ENCODE measurements at places on chromosomes 1 and 21. TPM values are rescaled to one million over a fixed set of nuclear protein-coding genes. Genes with fewer than 3 reads are reported as not detected.

Gene CIART
- total RNA-seq, result 10.7 TPM

DNA sequence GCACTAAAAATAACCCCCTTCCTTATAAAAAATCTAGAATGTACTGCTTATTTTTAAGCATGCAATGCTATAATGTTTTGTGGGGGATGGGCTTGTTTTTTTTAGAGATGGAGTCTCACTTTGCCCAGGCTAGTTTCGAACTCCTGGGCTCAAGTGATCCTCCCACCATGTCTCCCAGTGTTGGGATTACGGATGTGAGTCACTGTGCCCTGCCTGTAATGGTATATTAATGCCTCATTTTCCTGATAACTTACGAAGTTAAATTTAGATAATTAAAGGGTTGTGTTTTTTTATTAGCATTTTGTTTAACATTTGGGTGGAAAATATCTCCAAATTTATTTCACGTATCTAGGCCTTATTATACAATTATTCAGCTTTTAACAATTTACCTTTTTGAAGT is 6.5 kb downstream of the RNF11 start:
- no peak for DNase-seq

Gene GCSAML
- 0.76 TPM for total RNA-seq

- no peak for DNase-seq
Observed at GRCh38 chr1:241847540-241847795, 536 bp upstream of the EXO1 start.

DNA sequence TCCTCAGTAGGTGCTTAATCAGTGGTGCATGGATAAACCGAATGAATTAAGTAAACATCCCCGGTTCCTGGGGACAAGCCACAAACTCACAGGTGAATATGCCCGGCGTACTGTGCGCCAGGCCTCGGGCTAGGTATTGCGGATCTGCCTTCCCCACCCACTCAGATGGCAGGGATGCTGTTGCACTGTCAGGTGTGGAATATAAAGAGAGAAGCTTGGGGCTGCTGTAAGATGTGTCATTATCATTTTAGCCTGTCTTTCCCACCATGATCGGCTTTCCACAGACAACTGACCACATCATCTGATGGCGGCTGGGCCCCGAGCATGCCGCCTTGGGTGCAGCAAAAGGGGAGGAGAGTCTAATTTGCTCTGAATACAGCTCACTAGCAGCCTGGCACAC is 45.4 kb upstream of the LRP8 start:
- no peak for DNase-seq

GRCh38 chr1:151680391-151680790 is 36.2 kb downstream of the CELF3 start:
- no peak for DNase-seq

Gene C1orf94
- not detected for total RNA-seq

Gene MPL
- not detected for total RNA-seq

DNA sequence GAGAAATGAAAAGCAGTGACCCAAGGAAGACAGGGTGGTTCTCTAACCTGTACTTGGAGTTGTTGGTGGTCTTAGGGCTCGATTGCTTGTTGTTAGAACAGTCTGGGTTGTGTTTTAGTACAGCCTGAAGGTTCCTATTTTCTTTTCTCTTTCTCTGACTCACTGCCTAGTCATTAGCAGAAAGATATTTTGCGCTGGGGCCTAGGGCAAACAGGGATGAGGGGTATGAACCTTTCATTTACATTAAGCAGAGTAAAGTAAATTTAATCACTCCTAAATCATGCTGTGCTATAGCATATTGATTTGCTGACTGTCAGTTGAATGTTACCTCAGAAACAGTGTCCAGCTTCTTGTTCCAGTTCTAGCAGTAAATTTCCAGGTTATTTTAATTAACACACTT is 197.2 kb downstream of the RWDD3 start:
- no peak for DNase-seq

GRCh38 chr1:16205891-16206546 is 6.4 kb downstream of the ARHGEF19 start:
- no peak for DNase-seq

Gene TCHHL1
- not detected for total RNA-seq

- no peak for DNase-seq
Observed at GRCh38 chr1:156346636-156347035, 8.3 kb downstream of the TSACC start.

Gene C1orf226
- 18.6 TPM for total RNA-seq

DNA sequence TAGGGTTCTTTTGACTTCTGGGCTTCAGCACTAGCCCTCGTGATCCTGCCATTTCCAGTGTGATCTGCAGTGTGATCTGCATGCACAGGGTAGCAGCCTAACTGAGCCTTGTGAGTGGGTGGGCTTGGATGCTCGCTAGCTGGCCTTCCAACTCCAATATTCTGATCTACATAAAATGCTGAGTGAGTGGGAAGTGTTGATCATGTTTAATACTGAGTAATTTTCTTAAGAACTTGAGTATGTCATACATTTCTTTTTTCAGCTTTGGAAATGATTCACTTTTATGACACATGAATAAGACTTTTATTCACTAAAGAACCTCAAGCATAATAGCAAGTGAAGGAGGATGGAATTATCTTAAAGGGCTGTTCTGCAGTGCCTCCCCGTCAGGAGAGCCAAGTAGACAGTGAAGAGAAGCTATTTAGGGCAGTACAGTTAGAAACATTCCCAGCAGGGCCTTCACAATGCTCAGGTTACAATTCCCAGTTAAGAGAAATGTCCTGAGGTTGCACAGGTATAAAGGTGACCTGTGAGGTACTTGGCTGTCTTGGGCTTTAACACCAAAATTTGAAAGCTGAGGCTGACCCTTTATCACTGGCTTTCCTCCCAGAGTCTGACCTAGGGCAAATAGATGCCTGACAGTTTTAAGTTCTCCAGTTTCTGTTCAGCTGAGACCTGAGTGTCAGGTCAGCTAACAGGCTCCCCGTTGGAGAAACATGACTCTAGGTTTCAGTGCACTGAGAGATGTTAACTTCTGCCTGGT is 29.1 kb upstream of the LRRC8C start:
- DNase-seq, result no peak

Gene KIAA1614
- total RNA-seq, result 6.9 TPM

DNA sequence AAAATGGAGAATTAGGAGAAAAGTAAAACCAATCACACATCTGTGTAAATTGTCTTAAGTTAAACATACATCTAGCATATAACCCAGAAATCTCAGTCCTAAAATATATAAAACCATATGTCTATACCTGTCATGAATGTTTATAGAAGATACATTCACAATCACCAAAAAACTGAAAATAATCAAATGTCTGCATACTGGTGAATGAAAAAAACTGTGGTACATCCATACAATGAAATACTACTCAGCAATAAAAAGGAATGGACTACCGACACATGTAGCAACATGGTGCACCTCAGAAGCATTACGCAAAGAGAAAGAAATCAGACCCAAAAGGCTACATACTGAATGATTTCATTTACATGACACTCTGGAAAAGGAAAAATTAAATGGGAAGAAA is 47.7 kb upstream of the SEC16B start:
- DNase-seq, result no peak

DNA sequence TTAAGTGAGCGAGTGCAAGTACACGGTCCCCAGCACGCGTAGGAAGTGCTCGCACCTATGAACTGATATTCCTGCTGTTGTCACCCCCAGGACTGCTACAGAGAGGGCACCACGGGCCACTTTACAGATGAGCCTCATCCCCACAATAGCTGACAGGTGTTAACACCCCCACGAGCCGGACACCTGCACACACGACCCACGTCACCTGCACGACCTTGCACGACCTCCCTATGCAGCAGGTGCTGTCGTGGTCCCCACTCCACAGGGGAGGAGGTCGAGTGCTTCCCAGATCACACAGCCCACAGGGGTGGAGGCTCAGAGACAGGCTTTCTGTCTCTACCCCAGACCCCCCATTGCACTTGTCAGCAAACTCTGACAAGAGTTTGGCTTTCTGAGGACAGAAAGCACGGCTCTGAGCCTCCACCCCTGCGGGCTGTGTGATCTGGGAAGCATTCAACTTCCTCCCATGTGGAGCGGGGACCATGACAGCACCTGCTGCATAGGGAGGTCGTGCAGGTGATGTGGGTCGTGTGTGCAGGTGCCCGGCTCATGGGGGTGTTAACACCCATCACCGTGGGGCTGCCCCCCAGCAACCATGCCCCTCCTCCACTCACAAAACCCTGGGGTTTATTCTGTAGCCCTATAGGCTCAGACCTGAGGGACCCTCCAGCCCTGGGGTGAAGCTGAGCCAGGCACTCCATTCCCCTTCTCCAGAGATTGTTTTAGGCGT is 80.8 kb downstream of the MATN1 start:
- DNase-seq, result no peak

DNA sequence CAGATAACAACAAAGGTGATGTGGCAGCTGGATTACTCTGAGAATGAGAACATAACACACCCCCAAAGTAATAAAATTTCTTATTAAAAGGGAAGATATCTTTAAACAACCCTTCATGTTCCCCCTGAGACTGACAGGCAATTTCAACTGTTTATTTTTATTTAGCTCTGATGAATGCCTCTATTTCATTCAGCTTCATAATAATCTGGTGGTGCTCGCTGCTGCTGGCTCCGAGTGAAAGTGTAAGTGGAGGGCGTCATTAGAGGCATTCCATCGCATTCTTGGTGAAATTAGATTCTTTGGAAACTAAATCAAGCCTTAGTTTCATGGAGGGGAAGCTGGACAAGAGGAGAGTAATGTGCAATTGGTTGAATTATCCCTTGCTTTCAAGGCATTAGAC is 128.9 kb downstream of the GRIK1 start:
- DNase-seq, result no peak

Gene GNAT2
- 0.95 TPM for total RNA-seq

GRCh38 chr1:198119906-198120305 is 36.9 kb upstream of the NEK7 start:
- no peak for DNase-seq

GRCh38 chr21:42353623-42354022 is 2.8 kb upstream of the TFF2 start:
- DNase-seq, result no peak

- DNase-seq, result peak; percentile 25
Observed at GRCh38 chr21:35563885-35564451, 496.4 kb downstream of the SETD4 start.

DNA sequence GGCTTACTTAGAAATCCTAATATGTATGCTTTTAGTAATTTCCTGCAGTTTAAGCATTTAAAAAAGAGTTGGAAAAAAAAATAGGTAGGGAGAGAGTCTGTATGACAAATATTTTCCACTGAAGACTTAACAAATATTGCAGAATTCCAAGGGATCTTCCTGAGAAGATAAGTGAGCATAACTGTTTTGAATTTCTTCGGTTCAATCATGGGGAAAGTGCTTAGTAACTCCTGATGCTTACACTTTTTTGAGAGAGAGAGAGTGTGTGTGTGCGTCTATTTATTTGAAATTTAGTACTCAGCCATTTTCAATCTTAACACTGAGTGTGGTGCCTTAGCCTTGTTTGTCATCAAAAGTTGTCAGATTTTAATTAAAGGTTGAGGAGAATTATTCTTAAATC is 18.5 kb downstream of the SON start:
- no peak for DNase-seq

Gene FCAMR
- total RNA-seq, result not detected

Gene MCOLN2
- 22.2 TPM for total RNA-seq

DNA sequence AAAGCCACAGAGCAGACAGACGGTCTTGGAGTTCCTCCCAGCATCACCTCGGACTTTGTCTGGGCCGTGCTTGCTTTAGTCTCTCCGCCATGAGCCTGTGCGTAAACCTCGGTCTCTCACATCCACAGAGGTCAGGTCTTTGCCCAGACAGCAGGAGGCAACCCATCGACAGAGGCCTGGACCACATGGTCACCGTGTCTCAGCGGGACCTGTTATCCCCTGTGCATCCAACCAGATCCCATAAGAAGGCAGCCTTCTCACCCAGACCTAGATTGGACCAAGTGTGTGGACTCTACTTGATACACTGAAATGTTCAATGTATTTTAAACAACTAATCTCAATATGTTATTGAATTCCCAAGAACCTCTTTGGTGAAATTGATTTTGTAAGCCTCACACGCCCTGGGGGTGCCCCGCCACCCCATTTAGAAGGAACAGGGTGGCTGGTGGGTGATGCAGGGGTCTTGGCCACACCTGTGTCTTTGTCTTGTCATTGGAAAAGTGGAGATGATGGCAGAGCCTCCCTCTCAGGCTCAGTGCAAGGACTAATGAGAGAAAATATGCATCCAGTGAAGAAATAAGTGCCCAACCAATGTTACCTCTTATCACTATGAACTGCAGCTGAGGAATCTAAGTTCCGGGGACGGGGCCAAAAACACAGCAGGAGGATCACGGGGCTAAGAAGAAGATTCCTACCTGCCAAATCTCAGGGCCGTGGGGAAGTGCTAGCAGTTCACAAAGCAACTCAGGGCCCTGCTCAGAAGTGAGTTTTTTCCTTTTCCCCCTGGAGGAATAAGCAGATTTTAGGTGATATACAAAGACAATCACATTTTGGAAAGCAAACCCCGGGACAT is 101.6 kb upstream of the BACE2 start:
- DNase-seq, result no peak

DNA sequence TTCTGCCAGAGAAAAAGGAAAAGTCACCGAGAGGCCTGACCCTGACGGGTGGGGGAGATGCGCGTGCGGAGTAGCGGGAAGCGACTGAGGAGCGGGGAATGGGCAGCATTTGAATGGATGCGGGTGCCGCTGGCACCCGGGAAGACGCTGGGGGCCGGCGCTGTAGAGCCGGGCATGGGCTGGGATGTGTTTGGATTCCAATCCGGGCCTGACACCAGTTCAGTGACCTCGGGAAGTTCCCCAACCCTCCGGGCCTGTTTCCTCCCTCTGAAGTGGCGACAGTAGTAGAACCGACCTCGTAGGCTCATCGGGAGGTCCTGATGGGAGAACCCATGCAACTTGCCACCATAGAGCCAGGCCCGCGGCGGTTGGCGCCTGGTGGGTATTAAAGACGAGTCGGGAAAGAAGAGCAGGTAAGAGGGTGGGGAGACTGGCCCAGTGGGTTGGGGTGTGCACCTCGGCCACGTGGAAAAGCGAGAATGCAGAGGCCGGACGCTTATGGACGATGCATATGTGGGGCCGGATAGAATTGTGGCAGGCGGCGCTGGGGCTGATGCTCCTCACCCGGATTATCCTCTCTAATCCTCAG is 642 bp upstream of the SLC16A1 start:
- DNase-seq, result no peak

GRCh38 chr1:98316286-98316905 is 345.1 kb upstream of the SNX7 start:
- no peak for DNase-seq

- no peak for DNase-seq
Observed at GRCh38 chr1:27552911-27553420, 51.0 kb downstream of the AHDC1 start.

DNA sequence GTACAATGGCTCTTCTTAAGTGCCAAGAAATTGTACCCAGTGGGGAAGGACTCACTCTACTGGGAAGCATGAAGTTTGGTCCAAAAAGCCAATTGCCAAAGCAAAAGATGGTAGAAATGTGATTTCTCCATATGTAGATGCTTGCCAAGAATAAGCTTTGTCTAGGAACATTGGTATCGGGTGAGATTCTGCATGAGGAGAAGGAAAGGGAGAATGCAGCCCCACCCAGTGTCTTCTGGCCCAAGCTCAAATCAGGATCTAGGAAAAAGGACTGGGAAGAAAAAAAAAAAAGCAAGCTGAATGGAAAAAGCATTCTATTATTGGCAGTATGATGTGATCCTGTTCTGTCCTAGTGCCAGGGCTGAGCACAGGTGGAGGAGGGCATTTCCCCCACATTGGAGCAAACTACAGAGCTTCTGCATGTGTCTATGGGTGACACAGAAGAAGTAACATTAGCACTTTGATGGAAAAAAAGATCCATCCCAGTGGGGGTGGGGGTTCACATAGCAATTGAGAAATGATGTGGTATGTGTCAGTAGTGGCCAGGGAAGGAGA is 226.6 kb downstream of the KCNH1 start:
- no peak for DNase-seq

Gene LCE1F
- total RNA-seq, result not detected

Gene PRAMEF5
- not detected for total RNA-seq

- no peak for DNase-seq
Observed at GRCh38 chr1:200037501-200037900, 10.0 kb downstream of the NR5A2 start.
